ENCODE measurements at places on chromosomes 4 and X.

DNA sequence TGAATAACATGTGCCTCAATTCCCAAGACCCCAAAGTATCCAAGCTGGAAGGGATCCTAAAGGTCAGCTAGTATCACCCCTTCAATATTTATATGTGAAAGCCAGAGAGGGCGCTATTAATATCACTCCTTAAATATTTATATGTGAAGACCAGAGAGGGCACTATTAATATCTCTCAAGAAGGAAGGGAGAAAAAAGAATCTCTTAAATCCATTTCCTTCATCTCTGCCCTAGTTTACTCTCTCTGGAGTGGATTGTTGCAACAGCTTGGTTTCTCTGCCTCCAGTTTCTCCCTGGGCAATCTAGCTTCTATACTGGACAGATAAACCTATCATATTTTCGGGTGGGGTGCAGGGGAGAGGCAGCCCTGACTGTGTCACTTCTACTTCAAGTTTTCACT lies 31.6 kb upstream of the MSN start:
- DNase-seq = no peak

DNA sequence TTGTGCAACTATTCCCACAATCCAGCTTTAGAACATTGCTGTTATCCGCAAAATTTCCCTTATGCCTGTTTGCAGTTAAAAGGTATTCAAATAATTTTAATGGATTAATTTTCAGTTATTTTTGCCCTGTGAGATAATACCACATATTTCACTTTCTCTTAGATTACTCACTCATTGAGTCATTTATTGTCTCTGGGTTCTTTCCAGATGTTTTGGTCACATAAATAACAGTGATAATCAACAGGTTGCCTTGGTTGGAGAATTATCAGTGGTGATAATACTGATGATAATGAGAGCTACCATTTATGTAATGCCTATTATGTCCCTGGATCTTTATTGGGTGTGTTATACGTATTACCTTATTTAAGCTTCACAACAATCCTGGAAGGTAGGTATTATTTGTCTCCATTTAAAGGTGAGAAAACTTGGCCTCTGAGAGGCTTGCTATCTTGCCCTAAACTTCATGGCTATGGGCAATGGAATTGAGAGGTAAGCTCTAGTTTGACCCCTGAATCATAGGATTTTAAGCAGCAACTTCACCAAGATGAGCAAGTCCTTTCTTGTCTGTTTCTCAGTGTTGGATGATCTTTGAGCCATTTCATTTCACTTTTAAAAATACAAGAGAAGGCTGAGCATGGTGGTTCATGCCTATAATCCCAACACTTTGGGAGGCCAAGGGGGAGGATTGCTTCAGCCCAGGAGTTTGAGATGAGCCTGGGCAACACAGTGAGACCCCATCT lies 87.4 kb downstream of the KIT start:
- no peak for DNase-seq

DNA sequence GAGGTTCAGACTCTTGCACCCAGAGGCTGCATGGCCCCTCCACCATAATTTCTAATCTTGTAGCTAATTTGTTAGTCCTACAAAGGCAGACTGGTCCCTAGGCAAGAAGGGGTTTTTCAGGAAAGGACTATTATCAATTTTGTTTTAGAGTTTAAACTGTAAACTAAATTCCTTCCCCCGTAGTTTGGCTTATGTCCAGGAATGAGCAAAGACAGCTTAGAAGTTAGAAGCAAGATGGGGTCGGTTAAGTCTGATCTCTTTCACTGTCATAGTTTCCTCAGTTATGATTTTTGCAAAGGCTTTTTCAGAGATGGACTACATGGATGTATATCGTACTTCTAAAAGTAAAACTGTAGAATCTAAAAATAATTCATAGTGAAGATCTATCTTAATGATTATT lies 258.1 kb upstream of the IL1RAPL1 start:
- DNase-seq = no peak

DNA sequence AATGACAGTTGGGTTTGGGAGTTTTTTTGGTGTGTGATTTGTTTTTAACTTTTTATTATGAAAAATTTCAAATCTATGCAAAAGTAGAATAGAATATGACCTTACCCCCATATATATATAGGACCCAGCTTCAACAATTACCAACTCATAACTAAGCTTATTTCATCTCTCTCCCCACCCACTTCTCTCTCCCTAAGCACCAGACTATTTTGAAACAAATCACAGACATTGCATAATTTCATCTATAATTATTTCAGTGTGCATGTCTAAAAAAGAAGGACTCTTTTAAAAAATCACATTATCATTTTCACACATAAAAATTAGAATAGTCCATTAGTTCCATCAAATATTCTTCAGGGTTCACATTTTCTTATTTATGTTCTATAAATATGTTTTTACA lies 28.3 kb upstream of the NKX6-1 start:
- no peak for DNase-seq

DNA sequence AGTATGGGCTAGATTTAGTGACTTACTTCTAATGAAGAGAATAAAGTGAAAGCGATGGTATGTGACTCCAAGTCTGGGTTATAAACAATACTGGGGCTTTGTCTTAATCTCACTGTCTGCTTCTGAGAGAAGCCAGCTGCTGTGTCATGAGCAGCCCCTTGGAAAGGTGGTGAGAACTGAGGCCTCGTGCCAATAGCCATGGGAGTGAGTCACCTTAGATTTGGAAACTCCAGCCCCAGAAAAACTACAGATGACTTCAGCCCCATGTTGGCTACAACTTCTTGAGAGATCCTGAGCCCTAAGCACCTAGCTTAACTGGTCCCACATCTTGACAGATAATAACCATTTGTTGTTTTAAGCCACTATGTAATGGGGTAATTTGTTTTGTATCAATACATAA lies 77.6 kb downstream of the CWH43 start:
- DNase-seq = no peak

DNA sequence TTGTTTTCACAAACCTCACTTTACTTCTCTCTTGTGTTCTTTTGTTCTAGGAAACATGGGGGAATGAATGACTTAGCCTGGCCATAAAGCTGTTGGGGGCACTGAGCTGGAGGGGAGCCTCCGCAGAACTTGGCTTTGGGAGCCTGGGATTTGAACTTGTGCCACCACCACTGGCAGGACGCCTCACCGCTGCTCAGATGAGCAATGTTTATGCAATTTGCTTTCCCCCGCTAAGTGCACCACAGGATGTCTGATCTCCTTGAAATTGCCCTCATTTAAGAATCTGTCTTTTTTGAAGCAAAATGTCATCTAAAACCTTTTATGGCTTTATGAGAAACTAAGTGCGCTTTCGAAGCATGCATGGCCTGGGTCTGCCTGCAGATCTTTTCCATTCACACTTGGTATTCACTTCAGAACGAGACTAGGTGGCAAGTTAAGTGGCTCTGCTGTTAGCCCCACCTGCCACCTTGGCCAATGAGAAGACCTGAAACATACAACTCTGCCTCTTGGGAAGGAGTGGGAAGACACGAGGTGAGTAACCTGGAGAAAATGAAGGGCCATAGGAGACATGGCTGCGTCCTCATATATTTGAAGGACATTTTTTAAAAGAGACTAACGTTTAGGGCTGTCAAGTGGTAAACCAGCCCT lies 119.3 kb downstream of the LDB2 start:
- DNase-seq = no peak

- no peak for DNase-seq
Measured at GRCh38 chr4:47566969-47567368, 81.9 kb downstream of the ATP10D start.

GRCh38 chr4:24473309-24473721 lies 111.0 kb downstream of the DHX15 start:
- peak; percentile 56 for DNase-seq

DNA sequence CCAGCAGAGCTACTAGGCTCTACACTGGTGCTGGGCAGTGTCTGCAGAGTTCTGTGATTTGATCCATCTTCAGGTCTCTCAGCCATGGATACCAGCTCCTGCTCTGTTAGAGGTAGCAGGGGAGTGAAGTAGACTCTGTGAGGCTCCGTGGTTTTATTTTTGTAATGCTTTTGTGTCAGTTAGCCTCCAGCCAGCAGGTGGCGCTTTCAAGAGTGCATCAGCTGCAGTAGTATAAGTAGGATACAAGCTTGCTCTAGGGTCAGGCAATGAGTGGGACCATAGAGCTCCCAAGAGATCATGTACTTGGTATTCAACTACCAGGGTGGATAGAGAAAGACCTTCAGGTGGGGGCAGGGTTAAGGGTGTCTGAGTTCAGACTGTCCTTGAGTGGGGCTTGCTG lies 362.5 kb upstream of the TRAM1L1 start:
- no peak for DNase-seq

GRCh38 chrX:54640736-54641135 lies 110.7 kb downstream of the GNL3L start:
- DNase-seq = peak; percentile 0

- no peak for DNase-seq
Measured at GRCh38 chr4:622071-622995, 3.0 kb upstream of the PDE6B start.

GRCh38 chrX:150849996-150850720 lies 48.3 kb downstream of the CD99L2 start:
- DNase-seq = no peak

DNA sequence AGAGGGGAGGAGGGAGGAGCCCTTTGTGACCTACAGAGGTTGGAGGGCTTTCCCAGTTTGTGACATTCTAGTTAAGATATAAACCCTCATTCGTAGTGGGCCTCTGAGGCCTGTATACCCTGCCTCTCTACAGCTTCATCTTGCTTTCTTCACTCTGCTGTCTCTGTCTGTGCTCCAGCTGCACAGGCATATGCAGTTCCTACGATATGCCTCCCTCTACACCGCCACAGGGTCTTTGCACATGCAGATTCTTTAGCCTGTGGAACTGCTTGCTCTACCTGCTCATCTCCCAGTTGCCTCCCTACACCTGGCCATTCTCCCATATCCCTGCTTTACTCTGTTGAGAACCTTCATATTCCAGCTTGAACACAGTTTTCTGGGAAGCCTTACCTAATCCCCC lies 38.1 kb downstream of the SLIT2 start:
- no peak for DNase-seq

DNA sequence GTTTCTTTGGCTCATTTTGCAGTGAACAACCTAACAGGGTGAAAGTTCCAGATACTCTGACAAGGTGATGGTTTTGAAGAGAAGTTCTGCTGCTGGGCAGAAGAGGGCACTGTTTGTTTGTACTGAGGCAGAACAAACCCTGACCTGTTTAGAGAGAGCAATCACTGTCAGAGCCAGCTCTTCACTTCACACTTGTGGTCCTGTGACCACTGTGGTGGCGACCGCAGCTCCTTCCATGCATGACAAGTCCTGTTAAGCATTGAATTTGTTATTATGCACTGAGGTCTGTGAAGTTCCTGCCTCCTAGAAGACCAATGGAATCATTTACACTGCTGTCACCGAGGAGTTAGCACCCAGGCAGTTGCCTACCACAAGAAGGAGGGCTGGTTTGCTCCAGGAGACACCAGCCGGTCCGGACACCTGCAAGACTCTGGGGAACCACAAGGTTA lies 86.6 kb downstream of the ZNF330 start:
- DNase-seq = peak; percentile 65

DNA sequence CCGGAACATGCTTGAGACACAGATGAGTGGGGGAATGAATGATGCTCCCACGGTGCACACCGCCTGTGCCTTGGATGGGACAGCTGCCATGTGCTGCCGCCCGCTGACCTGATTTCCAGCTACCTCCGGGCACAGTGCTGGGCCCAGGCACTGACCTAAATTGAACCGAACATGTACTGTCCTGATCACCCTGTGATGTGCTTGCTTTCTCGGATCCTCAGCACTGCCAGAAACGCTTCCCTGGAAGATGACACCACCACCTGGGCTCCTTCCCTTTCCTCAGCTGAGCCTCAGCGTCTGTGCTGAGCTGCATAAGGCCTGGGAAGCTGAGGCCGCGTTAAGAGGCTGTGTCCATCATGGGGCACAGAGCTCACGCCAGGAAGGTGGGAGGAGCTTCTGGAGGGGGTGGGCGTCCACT lies 39.3 kb upstream of the MXD4 start:
- DNase-seq = no peak

DNA sequence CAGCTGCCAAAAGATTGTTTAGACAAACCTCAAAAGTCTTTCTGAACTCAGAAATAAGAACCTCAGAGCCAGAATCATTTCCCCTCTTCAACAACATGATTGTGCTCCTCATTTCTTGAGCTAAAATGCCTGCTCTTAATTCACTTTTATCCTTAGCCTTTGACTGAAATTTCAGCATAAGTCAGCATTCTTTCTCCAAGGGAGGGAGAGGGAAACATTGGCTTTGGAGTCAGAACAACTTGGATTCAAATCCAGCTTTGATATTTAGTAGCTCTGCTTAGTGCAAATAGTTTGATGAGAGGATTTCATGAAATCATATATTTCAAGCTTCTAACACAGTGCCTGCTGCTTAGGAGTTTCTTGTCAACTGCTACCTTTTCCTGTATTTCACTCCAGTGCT lies 484.6 kb upstream of the INTU start:
- no peak for DNase-seq

GRCh38 chrX:2665387-2666304 lies 25.4 kb upstream of the CD99 start:
- DNase-seq = no peak

- peak; percentile 19 for DNase-seq
Measured at GRCh38 chrX:112012360-112012759, 70.2 kb downstream of the TRPC5 start.

- DNase-seq = no peak
Measured at GRCh38 chr4:169208516-169208915, 62.2 kb downstream of the SH3RF1 start.

GRCh38 chrX:10939424-10939823 lies 171.7 kb upstream of the HCCS start:
- DNase-seq = no peak

DNA sequence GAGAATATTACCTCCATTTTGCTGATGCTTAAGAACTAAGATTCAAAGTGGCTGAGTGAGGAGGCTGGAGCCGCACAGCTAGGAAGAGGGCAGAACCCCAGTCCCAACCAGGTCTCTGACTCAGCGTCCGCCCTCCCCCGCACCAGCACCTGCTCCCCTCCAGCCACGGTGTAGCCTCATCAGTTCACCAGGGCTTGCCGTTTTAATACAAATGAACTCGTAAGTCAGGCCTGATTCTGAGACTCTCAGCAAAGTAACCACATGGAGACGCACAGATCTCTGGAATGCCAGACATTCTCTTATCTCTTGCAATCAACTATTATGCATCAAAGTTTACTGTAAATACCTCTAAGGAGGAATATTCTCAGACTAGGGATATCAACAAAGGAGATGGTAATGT lies 52.4 kb downstream of the ENPP6 start:
- no peak for DNase-seq

GRCh38 chrX:28042260-28042659 lies 61.0 kb upstream of the DCAF8L1 start:
- no peak for DNase-seq

- DNase-seq = no peak
Measured at GRCh38 chr4:128168701-128169100, 107.6 kb downstream of the LARP1B start.

- no peak for DNase-seq
Measured at GRCh38 chrX:46628460-46629371, 55.2 kb downstream of the CHST7 start.

DNA sequence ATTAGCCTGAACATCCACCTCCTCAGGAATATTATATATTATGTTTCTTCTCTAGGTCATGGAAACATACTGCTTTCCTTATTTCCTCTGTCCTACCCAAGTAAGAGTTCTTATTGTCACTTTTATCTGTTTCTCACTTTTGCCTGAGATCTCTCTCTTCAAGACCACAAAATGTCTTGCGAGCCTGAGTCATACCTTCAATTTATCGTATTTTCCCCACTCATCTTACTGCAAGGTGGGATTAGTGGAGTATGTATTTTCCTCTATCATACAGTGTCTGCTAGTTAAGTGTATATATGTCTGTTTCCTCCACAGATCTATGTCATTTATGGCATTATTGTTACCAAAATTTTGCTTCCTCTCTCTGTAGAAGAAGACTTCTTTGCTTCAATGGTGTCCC lies 124.5 kb downstream of the EIF4E start:
- DNase-seq = no peak
